Activated gamma-delta T cell treated with Interleukin-2 at 50 U/mL for 16 hours (primary cell): ENCODE measurements at places on chromosomes 1 and 21.

DNA sequence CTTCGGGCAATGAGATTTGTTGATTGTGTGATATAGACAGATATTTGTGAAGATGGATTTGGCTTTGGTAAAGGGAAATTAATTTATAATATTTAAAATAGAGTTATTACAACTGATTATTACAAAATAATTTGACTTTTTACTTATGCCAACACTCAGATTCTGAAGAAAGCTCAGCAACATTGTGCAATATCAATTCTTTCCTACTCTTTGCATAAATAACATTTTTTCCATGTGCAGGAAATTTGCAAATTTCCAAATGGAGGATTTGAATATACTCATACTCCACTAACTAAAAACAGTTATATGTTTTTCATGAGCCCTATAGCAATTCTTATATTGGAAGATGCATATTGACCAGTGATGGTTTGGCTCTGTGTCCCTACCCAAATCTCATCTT, 676.4 kb upstream of the ADAMTS5 start:
- DNase-seq, result no peak

GRCh38 chr21:33162436-33162951, 67.2 kb upstream of the IFNAR2 start:
- DNase-seq, result no peak

DNA sequence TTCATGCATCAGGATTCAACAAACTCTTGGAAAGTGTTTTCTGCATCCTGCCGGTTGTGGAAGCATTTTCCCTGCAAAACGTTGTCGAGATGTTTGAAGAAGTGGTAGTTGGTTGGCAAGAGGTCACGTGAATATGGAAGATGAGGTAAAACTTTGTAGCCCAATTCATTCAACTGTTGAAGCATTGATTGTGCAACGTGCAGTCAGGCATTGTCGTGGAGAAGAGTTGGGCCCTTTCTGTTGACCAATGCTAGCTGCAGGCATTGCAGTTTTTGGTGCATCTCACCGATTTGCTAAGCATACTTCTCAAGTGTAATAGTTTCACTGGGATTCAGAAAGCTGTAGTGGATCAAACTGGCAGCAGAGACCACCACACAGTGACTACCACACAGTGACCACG, 57.0 kb upstream of the PRDM2 start:
- no peak for DNase-seq

DNA sequence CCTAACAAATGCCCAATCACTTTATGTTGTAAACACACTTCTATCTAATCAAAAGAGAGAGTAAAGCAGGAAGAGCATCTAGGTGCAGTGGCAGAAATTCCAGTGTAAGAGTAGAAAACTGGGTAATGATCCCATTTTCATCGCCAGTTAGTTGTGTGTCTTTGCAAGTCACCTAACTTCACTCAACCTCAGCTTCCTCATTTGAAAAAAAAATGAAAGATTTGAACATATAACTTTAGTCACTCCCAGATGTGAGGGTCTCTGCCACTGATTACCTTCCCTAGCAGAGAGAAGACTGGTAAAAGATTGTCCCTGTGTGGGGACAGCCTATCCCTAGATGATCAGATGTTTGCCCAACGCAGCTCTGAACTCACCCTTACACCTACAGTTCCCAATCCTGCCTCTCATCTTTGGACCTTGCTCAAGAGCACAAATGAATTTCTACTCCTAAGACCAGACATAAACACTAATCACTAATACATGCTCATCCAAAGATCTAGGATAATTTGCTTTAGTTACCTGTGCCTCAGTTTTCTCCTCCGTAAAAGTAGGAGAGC, 25.2 kb upstream of the DUSP23 start:
- no peak for DNase-seq

DNA sequence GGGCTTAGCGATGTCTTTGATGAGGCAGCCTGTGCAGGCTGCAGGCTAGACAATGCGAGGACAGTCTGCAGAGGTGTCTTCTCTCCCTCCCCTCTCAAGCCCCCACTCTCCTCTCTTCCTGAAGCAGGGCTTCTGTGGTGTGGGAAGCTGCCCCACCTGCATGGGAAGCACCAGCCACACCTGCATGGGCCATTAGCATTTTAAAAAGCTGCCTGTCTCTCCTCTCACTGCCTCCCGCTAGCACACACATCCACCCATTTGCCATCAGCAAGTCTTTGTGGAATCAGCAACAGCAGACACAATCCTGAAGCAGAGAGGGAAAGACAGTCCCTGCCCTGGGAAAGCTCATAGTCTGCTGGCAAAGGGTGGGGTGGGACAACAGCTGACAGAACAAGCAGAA, 53.1 kb downstream of the NAV1 start:
- no peak for DNase-seq

GRCh38 chr21:20026543-20026942, 971.7 kb upstream of the NCAM2 start:
- DNase-seq, result no peak

DNA sequence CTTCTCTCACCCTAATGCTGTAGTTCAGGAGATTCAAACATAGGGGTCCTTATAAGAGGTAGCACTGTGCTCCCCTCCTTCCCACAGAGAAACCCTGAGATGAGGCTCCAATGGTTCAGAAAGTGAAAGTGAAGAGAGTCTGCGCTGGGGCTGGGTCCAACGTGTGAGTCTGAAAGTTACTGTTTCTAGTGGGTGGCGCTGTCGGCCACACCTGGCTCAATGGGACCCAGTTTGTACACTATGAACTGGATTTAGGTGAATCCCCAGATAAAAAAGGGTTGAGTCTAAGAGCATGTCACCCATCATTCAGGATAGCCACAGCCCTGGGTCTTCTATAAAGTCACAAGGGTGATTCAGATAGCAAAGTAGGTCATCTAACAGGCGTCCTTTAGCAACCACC, 2.8 kb downstream of the SMCP start:
- no peak for DNase-seq

DNA sequence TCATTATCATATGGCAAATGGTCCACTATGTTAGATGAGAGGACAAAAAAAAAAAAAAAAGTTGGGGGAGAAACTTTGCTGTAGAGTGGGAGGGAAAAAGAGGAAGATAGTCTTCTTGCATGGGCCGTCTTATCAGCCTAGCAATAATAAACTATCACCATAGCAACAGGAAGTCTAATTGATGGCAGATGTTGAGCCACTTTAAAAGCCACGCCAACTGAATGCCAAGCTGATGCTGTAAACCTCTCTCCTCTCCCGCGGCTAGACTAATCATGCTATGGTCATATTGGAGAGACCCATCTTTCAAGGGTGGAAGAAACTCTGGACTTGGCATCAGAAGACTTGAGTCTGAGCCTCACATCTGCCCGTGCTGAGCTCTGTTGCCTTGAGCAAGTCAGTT, 122.2 kb upstream of the HOOK1 start:
- no peak for DNase-seq

DNA sequence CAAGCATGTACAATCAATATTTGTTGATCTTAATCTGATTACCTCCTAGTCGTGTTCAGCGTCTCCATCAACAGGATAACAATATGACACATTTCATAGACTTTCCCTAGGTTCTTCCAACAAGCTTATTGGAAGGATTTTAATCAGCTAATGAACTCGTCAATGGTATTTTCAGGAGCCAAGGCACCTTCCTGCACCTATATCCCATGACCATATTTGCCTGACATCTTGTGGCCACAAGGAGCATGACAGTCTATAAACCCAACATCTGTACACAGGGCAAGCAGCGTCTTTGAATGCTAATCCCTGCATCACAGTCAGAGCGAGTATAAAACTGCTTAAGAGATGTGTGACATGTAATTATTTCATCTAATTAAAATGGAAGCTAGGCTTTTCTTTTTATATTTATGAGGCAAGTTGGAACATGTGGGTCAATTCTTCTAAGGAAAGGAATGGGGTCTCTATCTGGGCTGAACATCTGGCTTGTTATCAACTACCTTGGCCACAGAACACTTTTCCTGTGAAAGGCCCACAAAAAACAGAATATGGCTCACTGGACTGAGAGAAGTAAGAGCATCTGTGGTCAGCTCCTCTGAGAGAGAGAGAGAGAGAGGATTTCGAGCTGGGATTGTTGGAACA, 388.8 kb downstream of the NTNG1 start:
- no peak for DNase-seq

DNA sequence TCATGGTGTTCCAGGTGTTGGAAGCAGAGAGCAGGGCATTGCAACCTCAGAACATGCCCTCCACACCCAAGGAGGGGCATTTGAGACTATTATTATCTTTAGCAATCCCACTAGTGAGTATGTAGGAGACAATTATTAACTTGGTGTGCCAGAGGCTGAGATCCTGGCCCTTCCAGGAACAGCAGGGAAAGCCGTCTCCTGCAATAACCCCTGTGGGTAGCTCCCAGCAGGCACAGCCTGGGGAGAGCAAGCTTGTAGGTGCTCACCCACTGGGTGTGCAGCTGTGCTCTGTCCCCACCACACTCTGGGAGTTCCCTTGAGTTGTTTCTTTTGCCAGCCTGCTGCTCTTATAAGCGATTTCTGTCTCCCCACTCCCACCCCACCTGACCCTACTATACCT, 10.3 kb downstream of the CFAP107 start:
- no peak for DNase-seq

GRCh38 chr1:201895913-201896807, 7.5 kb downstream of the SHISA4 start:
- DNase-seq, result peak; percentile 76

- DNase-seq, result no peak
These were observed 316.1 kb downstream of the AJAP1 start for GRCh38 chr1:4970532-4970931.

- DNase-seq, result peak; percentile 50
These were observed at the start of gene PRDM2 for GRCh38 chr1:13699936-13700520. Gene PRDM2, plus strand, starts transcription at chr1:13700188. Its CDS starts 15,418 bp downstream, at chr1:13715606.

GRCh38 chr1:182193908-182194550, 132.5 kb upstream of the ZNF648 start:
- no peak for DNase-seq

DNA sequence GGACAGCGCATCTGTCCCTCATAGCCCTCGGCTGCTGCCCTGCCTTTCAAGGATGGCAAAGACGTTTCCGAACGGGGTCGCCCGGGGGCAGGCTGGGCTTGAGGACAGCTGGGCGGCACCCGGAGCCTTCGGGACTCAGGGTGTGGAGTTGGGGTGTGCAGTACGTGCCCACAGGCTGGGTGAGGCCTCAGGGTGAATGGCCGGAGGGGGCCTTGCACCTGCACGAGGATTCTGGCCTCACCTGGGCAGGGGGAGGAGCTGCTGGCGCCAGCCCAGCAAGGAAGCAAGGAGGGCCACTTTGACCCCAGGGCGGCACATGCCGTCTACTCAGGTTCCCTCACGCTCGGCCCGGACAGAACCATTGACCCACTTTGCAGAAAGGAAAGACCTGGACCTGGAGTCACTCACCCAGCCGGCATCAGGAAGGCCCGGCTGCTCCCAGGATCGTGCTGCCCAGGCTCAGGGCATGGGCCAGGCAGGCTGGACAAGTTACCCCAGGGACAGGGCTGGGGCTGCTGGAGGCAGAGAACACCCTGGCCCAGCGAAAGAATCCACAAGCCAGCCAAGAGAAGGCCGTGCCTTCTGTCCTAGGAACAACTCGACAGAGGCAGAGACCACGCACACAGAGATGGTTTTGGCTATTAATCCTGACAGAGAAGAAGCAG, 65.1 kb upstream of the TTC34 start:
- DNase-seq, result no peak

DNA sequence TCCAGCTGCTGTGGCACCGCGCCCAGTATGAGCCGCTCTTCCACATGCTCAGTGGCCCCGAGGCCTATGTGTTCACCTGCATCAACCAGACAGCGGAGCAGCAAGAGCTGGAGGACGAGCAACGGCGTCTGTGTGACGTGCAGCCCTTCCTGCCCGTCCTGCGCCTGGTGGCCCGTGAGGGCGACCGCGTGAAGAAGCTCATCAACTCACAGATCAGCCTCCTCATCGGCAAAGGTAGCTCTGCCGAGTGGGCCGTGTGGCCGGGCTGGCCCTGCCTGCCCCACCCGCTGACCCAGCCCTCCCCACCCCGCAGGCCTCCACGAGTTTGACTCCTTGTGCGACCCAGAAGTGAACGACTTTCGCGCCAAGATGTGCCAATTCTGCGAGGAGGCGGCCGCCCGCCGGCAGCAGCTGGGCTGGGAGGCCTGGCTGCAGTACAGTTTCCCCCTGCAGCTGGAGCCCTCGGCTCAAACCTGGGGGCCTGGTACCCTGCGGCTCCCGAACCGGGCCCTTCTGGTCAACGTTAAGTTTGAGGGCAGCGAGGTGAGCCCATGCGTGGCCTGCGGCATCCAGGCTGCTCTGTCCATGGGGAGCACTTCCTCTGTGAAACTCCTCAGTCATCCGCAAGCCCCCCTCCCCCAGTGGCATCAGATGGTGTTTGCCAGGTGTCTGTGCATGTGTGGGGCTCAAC, 64.2 kb downstream of the PIK3CD start:
- peak; percentile 56 for DNase-seq

GRCh38 chr1:215761446-215761845, 194.3 kb downstream of the KCTD3 start:
- DNase-seq, result no peak

- DNase-seq, result no peak
These were observed 218.0 kb downstream of the ZP4 start for GRCh38 chr1:237672748-237673147.

GRCh38 chr1:101309334-101310311, 72.8 kb downstream of the S1PR1 start:
- peak; percentile 73 for DNase-seq

GRCh38 chr1:15885701-15886610, 38.4 kb downstream of the SPEN start:
- DNase-seq, result no peak

DNA sequence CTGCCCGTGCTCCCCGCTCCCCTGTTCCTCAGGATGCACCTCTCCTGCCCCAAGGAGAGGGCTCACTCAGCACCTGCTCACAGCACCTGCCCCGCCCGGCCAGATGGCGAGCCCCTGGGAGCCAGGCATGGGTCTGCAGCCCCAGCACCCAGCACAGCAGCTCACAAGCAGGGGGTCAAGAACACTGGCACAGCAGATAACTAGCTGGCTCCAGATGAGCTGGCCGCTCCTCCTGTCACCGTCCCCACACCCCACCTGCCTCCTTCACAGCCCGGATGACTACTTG, 20.9 kb upstream of the EVA1B start:
- no peak for DNase-seq

DNA sequence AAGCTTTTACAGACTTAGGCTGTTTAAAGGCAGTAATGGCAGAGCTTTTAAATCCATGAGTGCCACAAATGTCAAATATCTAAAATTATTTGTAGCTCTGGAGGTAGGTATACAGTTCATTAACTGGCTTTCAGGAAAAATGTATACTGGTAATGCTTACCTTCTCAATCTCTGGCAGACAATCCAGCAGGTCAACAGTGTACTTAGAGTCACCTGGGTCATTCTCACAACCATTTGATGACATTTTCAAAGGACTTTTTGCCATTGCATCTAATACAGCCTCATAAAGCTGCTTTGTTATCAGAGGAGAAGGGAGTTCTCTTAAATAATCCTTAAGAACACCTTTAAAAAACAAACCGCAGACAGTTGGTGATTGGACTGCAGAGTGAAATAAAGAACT, 31.9 kb downstream of the SYDE2 start:
- DNase-seq, result no peak

DNA sequence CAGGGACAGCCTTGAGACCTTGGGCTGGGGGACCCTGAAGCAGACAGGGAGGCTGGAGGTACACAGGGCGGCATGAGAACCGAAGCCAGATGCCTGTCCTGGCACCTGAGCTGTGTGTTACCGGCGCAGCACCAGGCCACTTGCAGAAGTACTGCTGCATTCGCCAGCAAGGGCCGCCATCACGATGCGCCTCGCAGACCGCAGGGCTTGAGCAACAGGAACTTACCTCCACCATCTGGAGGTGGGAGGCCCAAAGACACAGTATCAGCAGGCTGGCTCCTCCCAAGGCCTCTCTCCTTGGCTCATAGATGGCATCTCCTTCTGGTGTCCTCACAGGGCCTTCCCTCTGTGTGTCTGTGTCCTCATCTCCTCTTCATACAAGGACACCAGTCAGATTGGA, 90.1 kb downstream of the PRDM16 start:
- DNase-seq, result no peak
